Muscle of arm (tissue), 14 donors: ENCODE measurements at places on chromosomes 1 and 21. TPM values are rescaled to one million over a fixed set of nuclear protein-coding genes. Genes with fewer than 3 reads are reported as not detected.

DNA sequence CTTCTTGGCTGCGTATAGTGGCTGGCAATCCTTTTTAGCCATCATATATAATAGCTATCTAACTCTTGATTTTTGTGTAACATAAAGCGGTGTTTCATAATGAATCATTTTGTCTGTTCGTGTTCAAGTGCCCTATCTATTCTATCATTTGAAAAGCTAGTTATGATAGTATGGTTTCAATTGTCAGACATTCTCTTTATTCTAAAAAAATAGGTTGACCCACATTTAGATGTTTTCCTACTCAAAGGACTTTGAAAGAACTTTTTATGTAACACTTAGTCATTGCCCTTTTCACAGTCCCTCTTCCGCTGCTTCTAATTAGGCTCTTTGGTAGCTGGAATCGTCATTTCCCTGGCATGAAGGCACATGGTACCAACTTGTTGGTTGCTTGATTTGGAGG lies 272.2 kb upstream of the B3GALT2 start:
- no peak for DNase-seq

GRCh38 chr1:206508956-206509355 lies 1.6 kb downstream of the RASSF5 start:
- peak; percentile 71 for DNase-seq

- DNase-seq = no peak
Observed at GRCh38 chr1:117607471-117607870, 1.6 kb downstream of the TENT5C start.

Gene OR14K1
- polyA plus RNA-seq = not detected

Gene LCA5L
- polyA plus RNA-seq = not detected
